ENCODE measurements at places on chromosomes 11 and 22.

- DNase-seq: no peak
Observed at GRCh38 chr11:76267556-76267955, 61.3 kb upstream of the WNT11 start.

DNA sequence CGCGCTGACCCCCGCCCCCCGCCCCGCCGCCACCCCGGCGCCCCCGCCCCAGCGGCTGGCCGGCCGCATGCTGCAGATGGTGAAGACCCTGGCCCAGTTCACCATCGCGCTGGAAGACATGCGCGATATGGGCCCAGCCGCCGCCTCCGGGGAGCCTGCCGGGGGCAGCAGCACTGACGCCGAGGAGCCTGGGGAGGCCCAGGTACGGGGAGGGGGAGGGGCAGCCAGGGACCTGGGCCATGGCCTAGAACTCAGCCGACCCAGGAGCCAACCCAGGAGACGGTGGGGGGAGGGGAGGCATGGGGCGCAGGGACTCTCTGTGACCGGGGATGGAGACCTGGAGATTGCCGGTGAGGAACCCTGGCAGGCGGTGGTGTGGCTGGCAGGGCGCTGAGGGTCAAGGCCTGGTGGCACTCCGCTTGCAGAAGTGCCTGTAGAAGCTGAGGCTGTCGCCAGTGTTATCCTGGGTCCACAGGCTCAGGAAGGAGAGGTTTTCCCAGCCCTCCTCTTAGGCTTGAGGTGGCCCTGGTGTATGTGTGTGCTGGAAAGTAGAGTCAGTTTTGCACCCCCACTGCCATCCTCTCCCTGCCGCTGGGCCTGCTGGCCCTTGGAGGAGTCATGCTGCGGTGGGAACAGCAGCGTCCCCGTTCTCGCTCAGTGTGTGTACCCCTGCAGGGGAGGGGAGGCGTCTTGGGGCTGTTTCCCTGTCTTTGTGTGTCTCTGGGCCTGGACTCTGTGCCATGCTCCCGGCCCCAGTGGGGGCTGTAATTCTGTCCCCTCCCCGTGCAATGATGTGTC, 32.9 kb upstream of the RELT start:
- no peak for DNase-seq

GRCh38 chr22:40637183-40638150, 948 bp upstream of the MRTFA start:
- DNase-seq: peak; percentile 37

DNA sequence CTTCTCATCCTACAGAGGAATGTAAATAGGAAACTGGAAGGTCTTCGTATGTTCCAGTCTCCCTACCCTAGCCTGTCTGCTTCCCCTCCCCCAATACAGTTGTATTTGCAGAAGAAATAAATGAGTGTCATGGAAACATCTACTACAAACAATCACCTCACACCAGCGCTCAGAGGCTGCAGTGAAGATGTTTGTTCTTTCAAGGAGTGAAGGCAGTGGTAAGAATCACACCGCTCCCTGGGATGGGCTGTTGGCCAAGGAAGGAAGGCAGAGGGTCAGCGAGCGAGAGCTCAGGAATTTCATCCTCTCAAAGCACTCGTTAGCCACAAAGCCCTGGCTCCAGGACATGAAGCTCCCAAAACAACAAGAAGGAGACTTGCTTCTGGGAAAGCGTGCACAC, 1.1 kb upstream of the IGSF9B start:
- DNase-seq: no peak

GRCh38 chr11:73520353-73521061, 77.4 kb downstream of the FAM168A start:
- DNase-seq: no peak

GRCh38 chr11:45147891-45148675, 1.6 kb downstream of the PRDM11 start:
- DNase-seq: no peak

DNA sequence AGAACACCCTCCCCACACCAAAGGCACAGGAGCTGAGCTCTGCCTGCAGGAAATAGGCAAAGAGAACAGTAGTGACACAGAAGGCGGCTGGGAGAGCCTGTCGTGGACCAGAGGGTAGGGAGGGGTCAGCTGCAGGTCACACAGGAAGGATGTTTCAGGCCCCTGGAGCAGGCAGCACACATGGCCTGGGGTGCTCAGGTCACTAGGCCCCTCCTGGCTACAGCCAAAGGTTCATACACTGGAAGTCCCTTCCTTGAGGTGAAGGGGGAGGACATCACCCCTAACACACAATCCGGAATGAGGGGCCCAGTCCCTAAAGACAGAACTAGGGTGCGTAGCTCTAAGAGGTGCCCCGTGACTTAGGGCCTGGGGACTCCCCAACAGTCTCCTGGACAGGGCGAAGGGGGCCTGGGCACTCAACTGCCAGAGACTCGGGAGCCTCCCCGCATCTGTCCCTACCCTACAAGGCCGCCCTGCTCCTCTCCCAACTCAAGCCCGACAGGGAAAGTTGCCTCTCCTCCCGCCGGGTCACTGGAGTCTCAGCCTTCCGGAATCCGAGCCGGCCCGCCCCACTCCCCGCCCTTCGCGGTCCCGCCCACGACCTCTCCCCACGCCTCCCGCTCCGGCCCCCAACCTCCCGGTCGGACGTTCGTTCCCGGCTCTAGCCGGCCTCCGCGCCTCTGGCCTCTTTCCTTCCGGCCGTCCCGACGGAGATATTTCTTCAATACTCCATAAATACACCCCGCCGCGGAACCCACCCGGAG, at the start of gene CYB5R2:
Gene CYB5R2 (minus strand): TSS at position 541 of the 764 bp plus-strand sequence. CDS start 675 bp downstream, outside the sequence.
- peak; percentile 8 for DNase-seq

DNA sequence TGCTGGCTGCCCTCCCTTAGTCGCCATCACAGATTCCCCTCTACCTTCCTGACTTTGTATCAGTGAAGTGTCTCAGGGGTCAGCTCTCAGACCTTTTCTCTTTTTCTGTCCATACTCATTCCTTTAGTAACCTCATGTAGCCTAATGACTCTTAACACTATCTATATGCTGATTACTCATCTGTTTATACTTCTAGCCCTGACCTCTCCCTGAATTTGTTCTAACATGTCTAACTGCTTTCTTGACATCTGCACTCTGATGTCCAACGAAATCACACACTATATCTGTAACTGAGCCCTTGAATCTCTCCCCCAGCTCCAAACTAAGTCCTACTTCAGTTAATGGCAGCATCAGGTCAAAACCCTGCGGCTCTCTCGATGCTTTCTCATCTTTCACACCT, 135.8 kb upstream of the TIMP3 start:
- no peak for DNase-seq

DNA sequence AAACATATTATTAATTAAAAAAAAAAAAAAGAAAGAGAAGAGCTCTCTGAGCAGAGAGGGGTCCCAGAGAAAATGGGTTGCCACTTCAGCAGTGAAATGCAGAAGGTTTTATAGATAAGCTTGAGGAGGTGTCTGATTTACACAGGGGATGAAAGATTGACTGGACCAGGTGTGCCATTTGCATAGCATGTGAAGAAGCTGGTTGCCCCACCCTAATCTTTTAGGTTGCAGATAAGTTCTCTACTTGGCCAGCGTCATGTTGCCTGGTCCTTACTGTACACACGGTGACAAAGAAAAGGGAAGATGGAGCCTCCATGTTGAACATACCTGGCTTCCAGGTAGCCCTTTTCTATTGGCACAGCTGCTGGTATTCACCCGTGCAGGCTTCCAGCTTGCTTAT, 41.4 kb downstream of the MS4A2 start:
- DNase-seq: no peak

DNA sequence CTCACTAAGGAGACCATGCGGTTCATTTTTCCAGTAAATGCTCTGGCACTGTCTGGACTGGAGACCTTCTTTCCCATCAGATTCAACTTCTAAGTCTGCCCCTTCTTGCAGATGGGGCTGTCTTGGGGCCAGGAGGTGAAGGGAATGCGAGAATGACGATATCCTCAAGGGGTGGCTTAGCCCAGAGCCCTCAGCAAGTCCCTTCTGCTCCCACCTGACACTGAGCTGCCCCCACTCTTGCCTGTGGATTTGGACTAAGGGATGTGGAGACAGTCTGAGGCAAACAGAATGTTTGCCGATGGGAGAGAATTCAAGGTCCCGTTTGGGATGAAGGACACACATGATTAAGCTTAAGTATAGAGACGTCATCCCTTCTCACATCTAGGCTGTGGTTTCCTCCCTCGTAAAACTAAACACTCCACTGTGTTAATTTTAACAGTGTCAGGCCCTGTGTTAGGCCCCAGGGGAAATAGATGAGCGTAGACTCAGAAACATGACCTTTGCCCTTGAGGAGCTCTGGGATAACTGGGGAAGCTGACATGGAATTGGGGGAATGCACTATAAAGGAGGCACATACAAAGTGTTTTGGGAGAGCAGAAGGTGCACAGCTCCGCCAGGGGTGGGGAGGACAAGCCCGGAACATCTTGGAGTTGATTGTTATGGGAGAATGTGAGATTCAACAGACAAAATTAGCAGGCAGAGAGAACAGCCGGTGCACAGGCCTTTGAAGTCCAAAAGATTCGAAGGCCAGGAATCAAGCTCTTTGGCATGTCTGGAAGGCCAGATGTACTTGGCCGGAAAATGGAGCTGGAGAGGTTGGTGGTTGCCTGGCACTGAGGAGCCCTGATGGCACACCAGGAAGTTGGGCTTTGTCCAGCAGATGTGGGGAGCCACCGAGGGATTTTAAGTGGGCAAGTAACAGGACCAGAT, 71.6 kb downstream of the ST3GAL4 start:
- DNase-seq: no peak

- no peak for DNase-seq
Observed at GRCh38 chr11:9760193-9760575, 96.3 kb downstream of the SWAP70 start.

DNA sequence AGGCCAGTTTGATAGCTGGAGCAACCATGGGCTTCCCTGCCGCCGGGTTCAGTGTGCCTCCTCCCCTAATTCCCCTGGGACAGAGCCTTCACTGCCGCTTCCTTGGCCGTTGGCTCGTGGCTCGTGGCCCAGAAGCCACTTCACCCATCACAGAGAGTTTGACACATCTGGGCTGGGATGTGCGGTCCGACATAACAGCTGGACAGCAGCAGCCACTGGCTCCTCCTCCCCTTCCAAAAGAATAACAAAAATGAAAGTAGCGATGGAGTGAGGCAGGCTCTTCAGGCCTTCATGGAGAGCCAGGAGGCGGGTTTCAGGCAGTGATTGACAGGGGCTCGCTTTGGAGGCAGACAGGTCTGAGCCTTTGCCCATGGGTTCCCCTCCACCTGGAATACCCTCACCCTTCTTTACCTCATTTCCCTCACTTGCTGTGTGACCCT, 8.2 kb downstream of the CREB3L1 start:
- DNase-seq: no peak
